ENCODE measurements at places on chromosomes 12 and 14. TPM values are rescaled to one million over a fixed set of nuclear protein-coding genes. Genes with fewer than 3 reads are reported as not detected.

DNA sequence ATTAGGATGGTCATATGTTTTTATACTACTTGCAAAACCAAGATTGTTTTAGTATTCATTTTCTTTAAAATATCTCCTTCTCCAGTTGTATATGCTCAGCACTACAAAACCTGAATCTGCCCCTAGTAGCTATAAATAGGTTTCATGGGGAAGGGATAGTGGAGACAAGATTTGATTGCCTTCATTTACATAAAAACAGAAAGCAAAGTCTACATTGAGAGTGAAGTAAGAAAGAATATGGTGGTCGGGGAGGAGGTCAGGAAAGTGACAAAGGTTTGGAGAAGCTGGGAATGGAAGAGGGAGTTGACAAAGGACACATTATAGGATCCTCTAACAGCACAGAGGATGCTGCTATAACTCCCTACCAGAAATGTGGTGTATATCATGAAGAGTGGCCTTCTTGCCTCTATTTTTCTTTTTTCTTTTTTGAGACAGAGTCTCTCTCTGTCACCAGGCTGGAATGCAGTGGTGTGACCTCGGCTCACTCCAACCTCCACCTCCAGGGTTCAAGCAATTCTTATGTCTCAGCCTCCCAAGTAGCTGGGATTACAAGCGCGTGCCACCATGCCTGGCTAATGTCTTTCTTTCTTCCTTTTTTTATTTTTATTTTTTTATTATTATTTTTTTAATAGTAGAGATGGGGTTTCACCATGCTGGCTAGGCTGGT is 6.6 kb upstream of the LRP6 start:
- no peak overlapping the region for H3K4me3 ChIP-seq
- H3K4me1 ChIP-seq, result no peaks in the 10 kb centered on the region
- no peak overlapping the region for H3K27ac ChIP-seq
- H3K36me3 ChIP-seq, result no peaks in the 10 kb centered on the region

The NTF3 gene
- total RNA-seq, result not detected

The RIPK3 gene
- 6.5 TPM for total RNA-seq

The GTF2H3 gene
- 80.0 TPM for total RNA-seq

The GUCY2C gene
- not detected for total RNA-seq

- H3K4me1 ChIP-seq, result no peaks in the 10 kb centered on the region
- peaks cover 23% of the 10 kb centered on the region for H3K27me3 ChIP-seq
- no peak overlapping the region for H3K4me3 ChIP-seq
- no peak overlapping the region for H3K27ac ChIP-seq
- peak; percentile 40 for DNase-seq
- H3K36me3 ChIP-seq, result no peaks in the 10 kb centered on the region
Observed at GRCh38 chr14:95609398-95609990, 74.6 kb downstream of the GLRX5 start.

DNA sequence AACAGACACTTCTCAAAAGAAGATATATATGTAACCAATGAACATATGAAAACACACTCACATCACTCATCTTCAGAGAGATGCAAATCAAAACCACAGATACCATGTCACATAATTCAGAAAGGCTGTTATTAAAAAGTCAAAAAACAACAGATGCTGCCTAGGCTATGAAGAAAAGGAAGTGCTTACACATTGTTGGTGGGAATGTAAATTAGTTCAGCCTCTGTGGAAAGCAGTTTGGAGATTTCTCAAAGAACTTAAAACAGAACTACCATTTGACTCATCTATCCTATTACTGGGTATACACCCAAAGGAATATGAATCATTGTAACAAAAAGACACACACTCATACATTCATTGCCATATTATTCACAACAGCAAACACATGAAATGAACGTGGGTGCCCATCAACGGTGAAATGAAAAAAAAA is 35.1 kb downstream of the EIF2S3B start:
- H3K36me3 ChIP-seq, result peaks cover 21% of the 10 kb centered on the region
- peaks cover 66% of the 10 kb centered on the region for H3K4me1 ChIP-seq
- peak; percentile 38 for DNase-seq
- H3K27ac ChIP-seq, result peak overlapping the region; percentile 96
- peak overlapping the region; percentile 22 for H3K4me3 ChIP-seq

GRCh38 chr12:52198454-52199215 is 6.8 kb upstream of the KRT80 start:
- H3K27ac ChIP-seq, result no peak overlapping the region
- H3K4me1 ChIP-seq, result peaks cover 6% of the 10 kb centered on the region
- H3K36me3 ChIP-seq, result no peaks in the 10 kb centered on the region
- H3K4me3 ChIP-seq, result no peak overlapping the region

GRCh38 chr14:79571366-79571765 is 639.9 kb downstream of the DIO2 start:
- no peak overlapping the region for H3K4me3 ChIP-seq
- no peaks in the 10 kb centered on the region for H3K27me3 ChIP-seq
- H3K36me3 ChIP-seq, result no peaks in the 10 kb centered on the region
- H3K27ac ChIP-seq, result no peak overlapping the region

GRCh38 chr12:94033101-94033500 is 115.3 kb upstream of the PLXNC1 start:
- DNase-seq, result no peak
- peaks cover 34% of the 10 kb centered on the region for H3K4me1 ChIP-seq
- H3K36me3 ChIP-seq, result no peaks in the 10 kb centered on the region
- H3K27me3 ChIP-seq, result peaks cover 2% of the 10 kb centered on the region

- H3K27ac ChIP-seq, result no peak overlapping the region
- no peak overlapping the region for H3K4me3 ChIP-seq
- H3K4me1 ChIP-seq, result peaks cover 2% of the 10 kb centered on the region
- H3K27me3 ChIP-seq, result no peaks in the 10 kb centered on the region
- peaks cover 14% of the 10 kb centered on the region for H3K36me3 ChIP-seq
Observed at GRCh38 chr14:31071151-31071550, 45.0 kb upstream of the STRN3 start.

The RPGRIP1 gene
- not detected for total RNA-seq

Data from activated CD8-positive, alpha-beta T cell treated with anti-CD3 and anti-CD28 coated beads for 36 hours (primary cell).